Natural killer cell (primary cell): ENCODE measurements at places on chromosomes 11 and 22. TPM values are rescaled to one million over a fixed set of nuclear protein-coding genes. Genes with fewer than 3 reads are reported as not detected.

DNA sequence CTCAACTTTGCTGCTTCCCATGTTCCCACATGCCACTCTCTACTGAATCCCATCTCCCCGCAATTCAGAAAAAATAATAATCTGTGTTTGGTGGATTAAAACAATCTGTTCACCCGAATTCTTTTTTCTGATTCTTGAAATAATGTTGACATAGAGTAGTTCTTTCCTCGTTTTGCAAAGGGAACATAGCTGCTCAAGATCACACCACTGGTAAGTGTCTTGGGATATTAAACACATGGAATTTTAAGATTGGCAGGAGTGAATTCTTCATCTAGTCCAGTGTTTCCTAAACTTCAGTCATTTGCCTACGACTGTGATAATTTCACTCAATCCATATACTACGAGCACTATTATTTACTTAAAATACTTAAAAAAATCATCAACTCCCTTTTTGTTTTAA, 6.0 kb downstream of the ELF5 start:
- H3K36me3 ChIP-seq = no peaks in the 10 kb centered on the region
- H3K27ac ChIP-seq = no peak overlapping the region
- DNase-seq = no peak
- H3K4me3 ChIP-seq = no peak overlapping the region
- H3K4me1 ChIP-seq = no peaks in the 10 kb centered on the region

GRCh38 chr11:69208190-69209037, 52.7 kb downstream of the SMIM38 start:
- no peak for DNase-seq
- H3K4me3 ChIP-seq = no peak overlapping the region
- H3K36me3 ChIP-seq = no peaks in the 10 kb centered on the region
- no peaks in the 10 kb centered on the region for H3K4me1 ChIP-seq
- H3K27me3 ChIP-seq = no peaks in the 10 kb centered on the region

MDK gene
- 6.3 TPM for total RNA-seq

DNA sequence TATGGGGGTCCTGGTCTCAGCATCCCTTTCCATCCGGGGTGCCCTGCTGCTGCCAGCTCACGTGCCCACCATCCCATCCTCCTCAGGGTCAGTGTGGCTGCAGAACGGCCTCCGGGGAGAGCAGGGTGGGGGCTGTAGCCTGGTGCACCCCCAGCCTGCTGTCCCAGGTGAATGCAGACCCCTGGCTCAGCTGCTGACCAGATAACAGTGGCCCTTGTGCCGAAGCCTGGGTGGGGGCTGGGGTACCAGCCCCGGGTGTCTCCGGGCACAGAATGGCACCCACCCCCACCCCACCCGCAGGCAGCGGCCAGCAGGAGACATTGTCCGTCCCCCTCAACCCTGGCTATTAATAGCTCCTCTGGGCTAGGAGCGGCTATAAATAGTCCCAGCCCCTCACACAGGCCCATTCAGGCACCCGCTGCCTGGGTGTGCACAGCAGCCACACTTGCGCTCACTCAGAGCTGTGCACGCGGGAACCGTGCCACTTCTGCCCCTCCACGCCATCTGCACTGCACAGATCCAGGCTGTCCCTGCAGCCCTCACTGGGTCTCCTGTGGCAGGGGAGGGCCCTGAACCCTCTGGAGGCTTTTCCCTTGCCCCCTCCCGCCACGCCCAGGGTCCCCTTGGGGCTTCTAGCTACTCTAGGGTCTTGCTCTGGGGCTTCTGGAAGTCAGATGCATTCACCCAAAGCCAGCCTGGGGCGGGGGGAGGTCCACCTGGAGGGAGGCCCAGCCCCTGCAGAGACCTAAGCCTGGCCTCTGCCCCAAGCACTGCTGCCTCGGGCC, 18.7 kb downstream of the CRELD2 start:
- no peaks in the 10 kb centered on the region for H3K36me3 ChIP-seq
- no peak overlapping the region for H3K4me3 ChIP-seq
- H3K27ac ChIP-seq = peak overlapping the region; percentile 65

GRCh38 chr11:64153812-64154211, 12.1 kb downstream of the MACROD1 start:
- H3K36me3 ChIP-seq = no peaks in the 10 kb centered on the region
- no peak overlapping the region for H3K27ac ChIP-seq
- peaks cover 6% of the 10 kb centered on the region for H3K4me1 ChIP-seq
- H3K27me3 ChIP-seq = no peaks in the 10 kb centered on the region
- H3K4me3 ChIP-seq = no peak overlapping the region

- peak overlapping the region; percentile 93 for H3K27ac ChIP-seq
- no peaks in the 10 kb centered on the region for H3K36me3 ChIP-seq
- H3K4me3 ChIP-seq = no peak overlapping the region
- no peaks in the 10 kb centered on the region for H3K27me3 ChIP-seq
Measured at GRCh38 chr22:24435323-24435645, 7.9 kb downstream of the ADORA2A start.

DNA sequence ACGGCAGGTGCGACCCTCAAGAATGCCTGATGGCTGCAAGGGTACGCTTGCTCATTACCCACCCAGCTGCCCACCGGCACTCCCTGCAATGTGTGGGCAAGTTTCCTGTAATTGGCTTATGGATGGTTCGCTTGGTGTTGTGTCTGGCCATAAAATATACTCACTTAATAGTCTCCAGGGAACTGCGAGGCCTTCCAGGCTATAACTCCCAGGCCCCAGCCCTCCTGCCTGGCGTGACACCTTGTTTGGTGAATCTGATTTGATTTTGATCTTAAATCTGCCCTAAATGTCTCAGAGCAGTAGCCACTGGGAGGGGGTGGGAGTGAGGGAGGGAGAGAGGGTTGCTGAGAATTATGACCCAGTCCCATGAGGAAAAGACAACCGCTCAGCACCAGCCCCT, 572.2 kb downstream of the BUD13 start:
- H3K27ac ChIP-seq = no peak overlapping the region
- no peaks in the 10 kb centered on the region for H3K27me3 ChIP-seq
- no peak for DNase-seq
- H3K4me1 ChIP-seq = no peaks in the 10 kb centered on the region
- H3K36me3 ChIP-seq = no peaks in the 10 kb centered on the region

FAM83F gene
- total RNA-seq = not detected

RAB38 gene
- total RNA-seq = 4.0 TPM

TRIM49 gene
- not detected for total RNA-seq

GRCh38 chr11:63906585-63906984, 10.4 kb downstream of the RCOR2 start:
- H3K36me3 ChIP-seq = peaks cover 76% of the 10 kb centered on the region
- no peak overlapping the region for H3K27ac ChIP-seq
- no peaks in the 10 kb centered on the region for H3K4me1 ChIP-seq
- H3K4me3 ChIP-seq = no peak overlapping the region

- H3K4me3 ChIP-seq = no peak overlapping the region
- DNase-seq = no peak
Measured at GRCh38 chr11:67033661-67034166, 10.8 kb downstream of the SYT12 start.

DNA sequence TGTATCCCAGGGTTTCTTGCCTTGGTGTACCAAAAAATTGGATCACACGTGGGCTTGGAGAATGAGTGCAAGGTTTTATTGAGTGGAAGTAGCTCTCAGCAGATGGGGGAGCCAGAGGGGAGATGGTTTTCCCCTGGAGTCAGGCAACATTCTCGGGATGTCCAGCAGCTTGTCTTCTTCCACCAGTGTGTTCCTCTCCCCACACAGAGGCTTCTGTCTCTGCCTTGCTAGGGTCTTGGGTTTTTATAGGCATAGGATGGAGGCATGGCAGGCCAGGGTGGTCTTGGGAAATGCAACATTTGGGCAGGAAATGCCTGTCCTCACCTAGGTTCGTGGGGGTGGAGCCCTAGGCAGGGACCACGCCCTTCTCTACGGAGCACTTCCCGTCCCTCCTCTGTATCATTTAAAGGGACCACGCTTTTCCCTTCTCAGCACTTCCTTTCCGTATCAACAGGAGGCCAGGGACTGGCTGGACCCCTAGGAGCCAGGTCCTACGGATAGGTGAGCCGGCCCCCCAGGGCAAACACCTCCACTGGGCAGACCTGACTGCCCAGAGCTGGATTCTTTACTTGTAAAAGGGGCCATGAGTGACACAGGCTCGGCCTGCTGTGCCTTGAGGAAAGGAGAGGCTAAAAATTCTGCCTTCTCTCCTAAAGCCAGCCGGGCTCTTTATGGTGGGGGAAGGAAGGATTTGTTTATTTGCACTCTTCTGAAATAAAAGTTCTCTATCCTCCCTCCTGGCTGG, 55.3 kb upstream of the CCDC188 start:
- H3K27me3 ChIP-seq = no peaks in the 10 kb centered on the region
- peak; percentile 83 for DNase-seq
- peaks cover 39% of the 10 kb centered on the region for H3K4me1 ChIP-seq
- H3K4me3 ChIP-seq = peak overlapping the region; percentile 65

H19 gene
- not detected for total RNA-seq
